ENCODE measurements at places on chromosomes 6 and 20.
A peak's percentile ranks its signal among the peaks of the same experiment; 100 is the strongest.

DNA sequence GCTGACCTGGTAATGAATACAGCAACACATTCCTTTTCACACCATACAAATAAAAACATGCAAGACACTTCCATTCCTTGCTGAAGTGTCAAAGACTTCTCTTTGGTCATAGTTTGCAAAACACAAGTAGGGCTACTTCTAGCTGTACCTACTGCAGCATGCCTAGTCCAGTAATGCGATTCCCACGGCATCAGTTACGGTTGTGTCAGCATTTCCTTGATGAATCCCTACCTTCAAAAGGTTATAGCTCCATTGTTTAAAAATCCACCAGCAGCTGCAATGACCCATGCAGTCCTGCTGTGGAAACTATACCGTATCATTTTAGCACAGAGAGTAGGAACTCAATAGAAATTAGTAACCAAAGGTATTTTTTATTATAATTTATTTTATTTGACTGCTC lies 1371.5 kb downstream of the EPHA7 start:
- DNase-seq: no peak

DNA sequence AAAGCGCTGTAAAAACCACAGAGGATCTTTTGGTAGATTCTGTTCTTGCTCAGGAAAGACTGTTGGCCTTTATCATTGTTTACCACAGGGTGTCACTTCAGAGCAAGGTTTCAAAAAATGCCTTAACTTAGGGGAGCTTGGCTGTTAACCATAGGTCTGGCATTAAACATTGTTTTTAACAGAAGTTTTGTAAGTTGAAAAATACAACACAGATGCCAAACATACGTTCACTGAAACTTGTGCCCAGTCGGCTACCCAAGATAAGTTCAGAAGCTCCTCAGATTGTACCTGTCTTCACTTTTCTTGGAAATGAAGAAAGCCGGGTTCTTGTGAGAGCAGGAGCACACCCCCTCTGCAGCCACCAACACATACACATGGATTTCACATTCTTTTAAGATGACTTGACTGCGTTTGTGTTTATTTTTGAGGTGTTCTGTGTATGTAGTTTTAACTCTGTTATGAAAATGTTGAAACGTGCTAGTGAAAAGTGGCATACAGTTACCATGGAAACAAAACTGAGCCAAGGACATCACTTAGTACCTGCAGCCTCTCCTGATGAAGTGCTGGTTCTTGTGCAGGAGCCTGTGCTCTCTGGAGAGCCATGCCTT lies 64.9 kb downstream of the SYCP2L start:
- peak; percentile 59 for DNase-seq

GRCh38 chr6:111585241-111585973 lies 20.3 kb downstream of the TRAF3IP2 start:
- DNase-seq: peak; percentile 83

- peak; percentile 13 for DNase-seq
Observed at GRCh38 chr6:14037402-14038277, 79.9 kb upstream of the CD83 start.

GRCh38 chr6:158158748-158159147 lies 9.3 kb downstream of the SERAC1 start:
- no peak for DNase-seq
